ENCODE measurements at places on chromosomes 6 and 20.

GRCh38 chr6:40877362-40877761 is 161.7 kb downstream of the UNC5CL start:
- no peak for DNase-seq

GRCh38 chr20:3461211-3461771 is 9.5 kb upstream of the ATRN start:
- DNase-seq: no peak

DNA sequence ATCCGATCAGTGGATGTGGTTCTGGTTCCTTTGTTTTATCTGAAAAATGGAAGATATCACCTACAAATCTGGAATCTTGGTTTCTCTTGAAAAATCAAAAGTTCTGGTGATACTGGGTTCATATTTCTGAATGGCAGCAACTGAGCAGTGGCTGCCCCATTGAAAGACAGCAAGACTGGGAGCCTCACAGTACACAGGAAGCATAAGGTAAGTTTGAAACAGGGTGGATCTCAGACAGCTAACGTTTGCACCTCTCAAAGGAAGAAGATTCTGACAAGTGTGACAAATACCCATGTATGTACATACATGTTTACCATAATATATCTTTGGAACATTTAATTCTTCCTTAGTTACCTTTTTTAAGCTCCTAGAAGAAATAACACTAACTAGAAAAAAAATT is at the start of gene SAMD3:
Gene SAMD3 (minus strand): TSS at position 177 of the 400 bp plus-strand sequence. CDS start 7,678 bp downstream, outside the sequence.
- no peak for DNase-seq

DNA sequence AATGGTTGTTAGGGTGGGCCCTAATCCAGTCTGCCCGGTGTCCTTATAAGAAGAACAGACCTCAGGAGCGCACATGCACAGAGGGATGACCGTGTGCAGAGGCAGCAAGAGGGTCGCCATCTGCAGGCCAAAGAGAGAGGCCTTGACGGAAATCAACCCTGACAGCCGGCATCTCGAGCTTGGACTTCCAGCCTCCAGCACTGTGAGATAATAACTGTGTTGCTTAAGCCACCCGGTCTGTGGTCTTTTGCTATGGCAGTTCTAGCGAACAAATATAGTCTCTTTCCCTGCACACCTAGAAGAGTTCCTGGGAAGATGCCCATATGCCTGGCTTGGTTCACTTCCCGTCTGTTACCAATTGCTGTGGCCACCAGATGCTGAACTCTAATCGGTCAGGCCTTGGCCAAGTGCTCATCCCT is 35.3 kb upstream of the PTGIS start:
- DNase-seq: no peak

DNA sequence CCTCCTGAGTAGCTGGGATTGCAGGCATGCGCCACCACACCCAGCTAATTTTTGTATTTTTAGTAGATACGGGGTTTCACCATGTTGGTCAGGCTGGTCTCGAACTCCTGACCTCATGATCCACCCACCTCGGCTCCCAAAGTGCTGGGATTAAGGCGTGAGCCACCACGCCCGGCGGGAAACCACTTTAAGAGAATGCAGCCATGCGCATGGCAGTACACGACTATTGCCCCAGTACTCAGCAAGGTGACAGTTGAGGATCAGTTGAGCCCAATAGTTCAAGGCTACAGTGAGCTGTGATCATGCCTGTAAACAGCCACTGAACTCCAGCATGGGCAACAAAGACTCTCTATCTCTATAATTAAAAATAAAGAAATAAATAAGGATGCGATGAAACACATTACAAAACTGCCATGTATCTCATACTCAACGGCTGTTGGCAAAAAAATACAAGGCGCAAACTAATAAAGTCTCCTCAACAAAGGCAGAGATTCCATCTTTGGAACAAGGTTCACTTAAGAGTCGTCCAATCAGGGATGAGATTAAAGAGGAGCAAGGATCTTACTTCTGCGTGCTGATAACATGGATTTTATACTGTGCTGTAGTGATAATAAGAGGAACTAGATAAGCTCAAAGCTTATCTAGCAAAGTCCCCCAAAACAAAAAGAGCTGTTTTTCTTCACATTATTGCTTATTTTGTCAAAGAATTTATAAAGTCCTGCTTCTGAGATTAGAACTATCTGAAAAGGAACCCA is 51.1 kb downstream of the STAU1 start:
- DNase-seq: no peak

DNA sequence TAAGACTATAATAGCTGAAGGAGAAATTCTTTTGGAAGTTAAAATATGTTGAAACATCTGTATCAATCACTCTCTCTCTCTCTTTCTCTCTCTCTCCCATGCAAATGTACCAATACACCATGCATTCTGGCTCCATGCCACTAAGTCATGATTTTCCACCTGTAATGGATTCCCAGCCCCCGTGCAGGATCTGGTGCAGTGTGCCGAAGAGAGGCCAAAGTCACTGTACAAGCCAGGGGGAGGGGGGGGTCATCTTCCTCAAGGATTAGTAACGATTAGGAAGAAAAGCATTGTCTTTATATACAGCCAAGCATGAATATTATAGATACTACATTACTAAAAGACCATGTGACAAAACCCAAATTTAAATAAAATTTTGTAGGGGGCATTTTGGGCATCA is 725.1 kb downstream of the KIF16B start:
- DNase-seq: no peak

DNA sequence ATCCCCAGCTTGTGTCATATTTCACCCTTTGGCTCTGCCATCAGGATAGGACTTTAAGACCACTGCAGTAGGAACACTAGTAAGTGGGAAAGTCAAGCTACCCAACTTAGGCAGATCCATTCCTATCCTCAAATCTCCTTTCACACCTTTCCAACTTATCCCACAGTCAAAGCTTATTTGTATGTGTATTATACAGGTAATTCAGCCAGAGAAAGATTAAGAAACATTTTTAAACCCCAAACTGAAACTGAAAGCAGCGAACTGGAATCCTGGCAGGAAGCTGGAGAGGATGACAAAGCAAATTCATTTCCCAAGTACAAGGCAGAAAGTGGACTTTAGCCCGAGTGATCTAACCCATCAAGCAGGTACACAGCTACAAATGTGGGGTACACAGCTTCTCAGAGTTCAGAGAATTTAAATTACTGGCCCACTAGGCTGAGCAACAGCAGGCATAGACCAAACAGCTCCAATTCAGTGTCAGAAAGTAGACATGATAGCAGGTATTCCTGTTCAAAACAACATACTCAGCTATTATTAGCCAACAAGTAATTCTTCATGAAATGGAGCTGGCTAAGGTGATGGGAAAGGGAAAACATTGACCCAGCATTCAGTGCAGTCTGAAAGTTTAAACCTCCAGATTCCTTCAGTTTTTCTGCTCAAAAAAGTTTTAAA is 39.1 kb downstream of the ILRUN start:
- DNase-seq: no peak

GRCh38 chr6:36873612-36874442 is 776 bp downstream of the PPIL1 start:
- DNase-seq: no peak

- DNase-seq: no peak
These were observed 8.9 kb downstream of the SNHG17 start for GRCh38 chr20:38426006-38426897.

DNA sequence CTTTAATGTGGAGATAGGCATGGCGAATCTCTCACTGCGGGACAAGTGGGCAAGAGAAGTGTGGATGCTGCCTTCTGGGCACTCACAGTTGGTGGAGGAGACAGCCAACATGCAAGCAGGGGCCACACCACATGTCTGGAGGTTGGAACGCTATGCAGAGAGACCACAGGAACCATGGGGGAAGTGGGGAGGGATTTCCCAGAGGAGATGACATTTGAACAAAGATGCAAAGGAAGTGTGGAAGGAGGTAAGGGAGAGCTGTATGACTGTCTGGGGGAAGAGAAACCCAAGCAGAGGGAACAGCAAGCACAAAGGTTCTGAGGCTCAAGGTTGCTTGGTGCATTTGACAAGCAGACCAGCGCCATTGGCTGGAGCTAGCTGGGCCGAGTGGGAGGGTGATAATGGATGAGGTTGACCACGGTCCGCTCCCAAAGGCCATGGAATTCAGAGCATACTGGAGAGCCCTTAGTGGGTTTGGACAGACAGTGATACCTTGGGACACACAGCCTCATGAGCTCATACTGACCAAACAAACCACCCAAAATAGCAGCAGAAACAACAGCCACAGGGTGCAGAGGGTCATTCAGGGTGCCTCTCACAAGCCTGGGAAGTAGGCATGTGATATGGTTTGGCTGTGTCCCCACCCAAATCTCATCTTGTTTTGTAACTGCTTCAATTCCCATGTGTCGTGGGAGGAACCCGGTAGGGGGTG is 7.6 kb upstream of the FAM110A start:
- DNase-seq: no peak

DNA sequence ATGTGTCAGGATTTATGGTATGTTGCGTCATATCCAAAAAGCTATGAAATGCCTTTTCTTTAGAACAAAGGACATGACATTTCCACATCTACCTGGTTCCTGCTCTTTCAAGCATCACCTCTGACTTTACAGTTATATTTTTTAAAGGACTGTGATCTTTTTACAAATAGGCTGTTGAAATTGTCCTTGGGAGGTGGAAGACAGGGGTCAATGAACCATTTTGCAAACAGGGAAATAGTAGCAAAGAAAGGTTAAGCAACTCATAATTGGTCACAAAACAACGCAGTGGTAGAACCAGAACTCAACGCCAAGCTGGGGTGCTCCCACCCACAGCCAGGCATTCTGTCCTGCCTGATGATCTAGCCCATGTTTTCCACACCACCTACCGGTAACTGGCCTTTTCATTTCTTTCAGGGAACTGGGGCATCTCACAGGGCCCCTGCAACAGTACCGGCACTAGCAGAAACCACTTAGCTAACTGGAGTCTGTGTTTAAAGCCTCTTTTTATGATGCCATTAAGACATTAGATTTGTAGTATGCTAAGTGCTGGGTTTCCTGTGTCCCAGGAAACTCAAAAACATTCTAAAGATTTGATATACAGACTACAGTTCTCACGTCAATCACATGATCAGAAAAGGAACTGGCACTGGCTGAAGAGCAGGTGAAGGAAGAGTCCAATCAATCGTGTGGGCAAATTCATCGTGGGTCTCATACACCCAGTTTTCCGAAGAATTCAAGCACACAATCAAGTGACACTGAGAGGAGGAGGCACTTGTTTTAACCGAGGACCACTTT is 13.9 kb downstream of the ZNF217 start:
- DNase-seq: no peak

- no peak for DNase-seq
These were observed 12.1 kb upstream of the NDUFAF4 start for GRCh38 chr6:96909811-96910210.

GRCh38 chr20:57857969-57858368 is 148.2 kb upstream of the PMEPA1 start:
- no peak for DNase-seq

- DNase-seq: no peak
These were observed 199.0 kb downstream of the DLL1 start for GRCh38 chr6:170091639-170092579.

DNA sequence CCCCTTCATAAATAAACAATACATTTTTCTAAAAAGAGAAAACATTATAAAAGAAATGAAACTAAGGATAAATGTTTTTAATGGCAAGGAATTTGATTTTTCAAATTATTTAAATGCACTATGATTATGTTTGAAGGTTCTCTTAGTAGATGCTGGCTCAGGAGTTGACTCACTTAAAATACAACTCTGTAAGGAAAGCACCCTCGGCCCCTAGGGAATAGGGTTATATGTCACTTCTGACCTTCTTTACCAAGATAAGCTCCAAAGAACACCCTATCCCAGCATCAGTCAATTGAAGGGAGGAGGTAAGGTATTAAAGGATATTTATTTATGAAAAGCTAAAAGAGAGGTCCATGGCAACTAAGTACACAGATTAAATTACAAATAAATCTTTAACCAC is 6.8 kb downstream of the SNAP91 start:
- no peak for DNase-seq

DNA sequence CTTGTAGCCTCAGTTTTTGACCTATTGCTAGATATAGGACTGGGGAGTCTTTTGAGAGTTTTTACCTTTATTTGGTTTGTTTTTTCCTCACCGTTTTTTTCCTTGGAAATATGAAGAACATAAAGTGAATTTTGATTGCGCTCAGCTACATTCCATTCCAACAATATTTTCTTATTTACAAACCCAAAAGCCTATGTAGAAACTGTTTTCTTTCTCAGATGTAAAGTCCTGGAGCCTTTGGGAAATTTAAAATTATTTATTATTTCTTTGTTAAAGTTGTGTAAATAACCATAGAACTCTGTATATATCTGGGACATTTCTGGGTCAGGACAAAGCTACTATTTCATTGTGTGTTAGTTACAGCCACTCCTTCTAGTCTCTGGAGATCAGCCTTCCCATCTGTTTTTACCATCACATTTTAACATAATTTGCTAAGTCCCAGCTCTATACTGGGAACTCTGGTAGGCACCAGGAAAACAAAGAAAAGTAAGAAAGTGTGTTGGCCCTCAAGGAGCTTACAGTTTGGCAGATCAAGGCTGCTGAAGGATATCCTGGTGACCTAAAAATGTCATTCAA is 68.8 kb downstream of the JAG1 start:
- DNase-seq: no peak

- DNase-seq: no peak
These were observed 142.3 kb upstream of the TENT5A start for GRCh38 chr6:81894788-81895271.

DNA sequence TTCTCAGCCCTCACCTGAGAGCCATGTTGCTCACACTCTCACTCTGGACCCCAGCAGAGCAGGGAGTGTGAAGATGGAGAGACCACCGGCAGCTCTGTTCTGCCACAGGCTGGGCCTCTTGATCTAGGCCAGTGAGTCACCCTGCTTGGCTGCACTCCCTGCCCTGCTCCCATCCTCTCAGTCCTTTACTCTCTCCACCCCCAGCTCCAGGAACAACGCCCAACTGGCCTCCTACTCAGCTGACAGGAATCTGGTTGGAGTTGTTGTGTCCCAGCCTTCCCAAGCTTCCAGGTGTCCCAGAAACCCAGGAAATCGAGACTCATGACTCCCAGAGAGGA is at the start of gene PSORS1C1:
Gene PSORS1C1 (plus strand): TSS at position 260 of the 338 bp plus-strand sequence. CDS start 14,833 bp downstream, outside the sequence.
- no peak for DNase-seq

DNA sequence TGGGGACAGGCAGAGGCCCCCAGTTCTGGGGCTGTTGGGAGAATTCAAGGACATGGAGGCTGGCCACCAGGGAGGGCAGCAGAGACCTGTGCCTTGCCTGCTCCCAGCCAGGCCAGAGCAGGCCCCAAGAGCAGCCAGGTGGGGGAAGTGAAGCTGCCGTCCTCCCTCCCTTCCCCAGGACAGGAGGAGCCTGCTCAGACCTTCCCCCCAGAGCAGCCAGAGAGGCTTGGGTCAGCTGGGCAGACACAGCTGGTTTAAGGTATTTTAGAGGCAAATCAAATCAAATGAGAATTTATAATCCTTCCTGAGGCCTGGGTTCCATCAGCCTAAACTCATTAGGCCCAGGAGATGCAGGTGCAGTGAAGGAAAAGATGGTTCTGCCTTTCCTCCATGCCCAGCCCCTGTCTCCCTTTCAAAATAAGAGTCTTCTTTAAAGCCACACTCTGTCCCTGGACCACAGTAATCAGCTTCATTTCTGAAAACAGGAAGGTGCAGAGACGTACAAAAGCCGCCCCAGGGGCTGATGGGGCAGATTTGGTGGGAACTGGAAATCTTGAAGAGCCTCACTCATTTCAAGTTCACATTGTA is 21.7 kb downstream of the BMP7 start:
- DNase-seq: no peak

- no peak for DNase-seq
These were observed 13.0 kb downstream of the YTHDF1 start for GRCh38 chr20:63202811-63203526.
